ENCODE measurements at places on chromosomes 5 and 9.

GRCh38 chr5:128329386-128329939 is 208.6 kb downstream of the FBN2 start:
- DNase-seq: no peak

- DNase-seq: no peak
Observed at GRCh38 chr9:98312365-98312764, 56.9 kb upstream of the TBC1D2 start.

DNA sequence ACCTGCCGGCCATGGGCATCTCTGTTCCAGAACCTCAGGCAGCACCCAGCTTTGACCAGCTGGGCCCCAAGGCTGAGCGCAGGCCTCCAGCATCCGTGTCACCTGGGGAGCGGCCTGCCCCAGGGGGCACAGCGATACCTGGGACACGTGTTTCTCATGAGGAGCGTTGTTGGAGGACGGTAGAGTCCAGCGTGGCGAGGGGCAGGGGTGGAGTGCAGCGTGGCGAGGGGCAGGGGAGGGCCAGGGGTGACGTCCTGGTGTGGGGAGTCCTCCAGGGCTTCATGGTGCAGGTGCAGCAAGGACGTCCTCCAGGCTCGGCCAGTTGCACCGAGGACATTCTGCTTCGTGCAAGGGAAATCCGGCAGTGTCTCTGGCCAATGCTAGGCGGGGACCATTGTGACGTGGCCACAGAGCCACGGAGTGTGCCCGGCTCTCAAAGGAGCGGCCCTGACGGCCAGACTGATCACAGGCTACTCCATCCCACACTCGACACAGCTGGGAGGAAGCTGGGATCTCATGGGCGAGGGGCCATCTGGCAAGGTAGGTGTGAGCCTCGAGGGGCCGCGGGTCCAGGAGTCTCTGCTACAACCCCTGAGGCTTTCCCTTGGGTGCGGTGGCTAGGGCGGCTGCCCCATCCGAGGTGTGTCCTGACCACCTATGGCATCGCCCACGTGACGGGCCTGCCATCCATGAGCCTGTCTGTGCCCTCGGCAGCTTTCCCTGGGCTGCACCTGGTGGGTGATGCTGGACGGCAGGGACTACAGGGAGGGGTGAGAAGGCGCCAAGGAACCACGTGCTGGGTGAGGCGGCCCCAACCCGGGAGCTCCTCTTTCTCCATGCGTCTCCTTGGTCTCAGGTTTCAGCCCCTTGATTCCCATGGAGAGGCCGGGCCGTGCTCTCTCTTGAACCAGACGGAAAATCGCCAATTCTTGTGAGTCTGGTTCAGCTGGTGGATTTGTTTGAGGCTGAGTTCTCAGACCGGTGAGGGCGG is 33.8 kb downstream of the SLC9A3 start:
- DNase-seq: no peak

GRCh38 chr5:4855880-4856279 is 284.2 kb upstream of the ADAMTS16 start:
- no peak for DNase-seq

DNA sequence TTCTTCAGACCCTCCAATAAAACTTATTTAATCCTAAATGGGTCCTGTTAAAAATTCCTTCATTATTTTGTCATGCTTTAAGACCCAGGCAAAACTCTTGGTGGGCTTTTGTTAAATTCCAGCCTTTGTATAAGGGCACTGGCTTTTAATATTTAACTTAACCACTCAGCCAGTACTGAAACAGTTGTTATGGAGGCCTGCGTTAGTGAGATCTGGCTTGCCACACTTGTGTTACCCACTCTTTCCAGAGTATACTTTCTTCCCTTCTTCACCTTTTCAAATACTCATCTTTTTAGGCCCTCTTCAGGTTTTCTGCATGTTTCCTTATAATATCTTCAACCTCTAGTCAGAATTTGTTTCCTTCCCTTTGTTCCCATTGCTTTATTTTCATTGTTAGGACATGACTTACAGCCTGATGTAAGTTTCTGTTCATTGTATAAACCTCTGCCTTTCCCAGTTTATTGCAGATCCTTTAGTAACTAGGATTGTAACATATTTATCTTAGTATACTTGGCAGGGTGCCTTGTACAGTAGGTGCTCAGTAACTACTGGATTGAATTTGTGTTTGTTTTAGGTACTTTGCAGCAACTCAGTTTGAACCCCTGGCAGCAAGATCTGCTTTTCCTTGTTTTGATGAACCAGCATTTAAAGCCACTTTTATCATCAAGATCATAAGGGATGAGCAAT is 48.8 kb downstream of the LNPEP start:
- DNase-seq: no peak

GRCh38 chr5:142399891-142400290 is 75.1 kb upstream of the SPRY4 start:
- DNase-seq: no peak

- DNase-seq: no peak
Observed at GRCh38 chr5:179160584-179160983, 100.4 kb downstream of the ZNF354C start.

DNA sequence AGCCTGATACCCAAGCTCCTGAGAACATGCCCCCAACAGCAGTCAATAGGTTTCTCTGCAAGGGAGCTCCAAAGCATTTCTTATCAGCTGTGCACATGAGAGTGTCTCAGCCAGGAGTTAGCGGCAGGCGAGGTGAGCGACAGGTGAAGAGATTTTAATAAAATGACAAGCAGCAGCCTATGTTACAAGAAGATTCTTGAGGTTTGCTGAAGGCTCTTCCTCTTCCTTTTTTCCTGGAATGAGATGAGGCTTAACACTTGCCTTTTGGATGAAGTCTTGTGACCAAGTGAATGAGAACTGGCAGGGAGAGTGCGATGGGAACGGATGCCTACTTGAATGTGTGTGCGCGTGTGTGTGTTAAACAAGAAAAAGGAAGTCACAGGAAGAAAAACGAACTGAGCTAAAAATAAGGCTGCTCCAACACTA is 76.1 kb downstream of the SHB start:
- no peak for DNase-seq

DNA sequence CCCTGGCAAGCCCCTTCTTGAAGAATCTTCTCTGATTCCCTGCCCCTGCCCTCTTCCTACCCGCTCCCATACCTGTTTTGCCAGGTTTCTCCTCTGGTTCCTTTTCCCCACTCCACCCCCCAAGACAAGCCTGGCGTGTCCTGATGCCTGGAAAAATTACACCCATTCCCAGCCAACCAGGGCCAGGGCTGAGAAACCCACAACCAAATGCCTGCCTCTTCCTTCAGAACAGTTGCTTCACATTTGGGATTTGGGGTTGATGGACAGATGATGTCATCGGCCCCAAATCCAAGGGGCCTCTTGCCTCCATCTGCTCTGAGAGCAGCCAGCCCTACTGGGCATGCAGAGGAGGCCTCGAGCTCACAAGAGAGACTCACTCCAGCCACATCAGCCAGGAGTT is 8.8 kb upstream of the NEK6 start:
- no peak for DNase-seq

- DNase-seq: no peak
Observed at GRCh38 chr5:58501778-58502417, 10.7 kb downstream of the GAPT start.

DNA sequence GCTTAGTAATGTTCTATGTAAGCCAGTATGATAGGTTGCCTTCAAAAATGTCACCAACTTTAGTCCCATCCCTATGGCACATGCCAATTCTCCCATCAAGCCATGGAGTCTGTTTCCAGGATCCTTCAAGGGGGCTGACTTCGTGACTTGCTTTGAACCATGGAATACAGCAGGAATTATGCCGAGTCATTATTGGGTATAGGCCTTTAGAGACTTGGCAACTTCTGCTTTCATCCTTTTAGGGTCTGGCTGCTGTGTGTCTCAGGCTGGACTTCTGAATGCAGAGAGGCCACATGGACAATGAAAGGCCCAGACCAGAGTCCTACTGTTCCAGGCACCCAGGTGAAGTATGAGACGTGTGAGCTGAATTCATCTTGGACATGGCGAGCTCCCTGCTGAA is 109.8 kb downstream of the DENND1A start:
- no peak for DNase-seq

GRCh38 chr5:160702311-160702803 is 149.7 kb downstream of the ATP10B start:
- DNase-seq: no peak

- DNase-seq: no peak
Observed at GRCh38 chr5:135964670-135965320, 10.0 kb upstream of the LECT2 start.

DNA sequence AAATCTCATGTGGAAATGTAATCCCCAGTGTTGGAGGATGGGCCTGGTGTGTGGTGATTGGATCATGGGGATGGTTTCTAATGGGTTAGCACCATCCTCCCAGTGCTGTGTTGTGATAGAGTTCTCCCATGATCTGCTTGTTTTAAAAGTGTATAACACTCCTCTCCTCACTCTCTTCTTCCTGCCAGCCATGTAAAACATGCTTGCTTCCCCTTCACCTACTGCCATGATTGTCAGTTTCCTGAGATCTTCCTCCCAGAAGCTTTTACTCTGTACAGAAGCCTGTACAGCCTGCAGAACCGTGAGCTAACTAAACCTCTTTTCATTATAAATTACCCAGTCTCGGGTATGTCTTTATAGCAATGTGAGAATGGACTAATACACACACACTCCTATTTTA is 499.1 kb downstream of the RASEF start:
- DNase-seq: no peak

GRCh38 chr5:1799110-1799601 is 481 bp downstream of the MRPL36 start:
- peak; percentile 31 for DNase-seq

DNA sequence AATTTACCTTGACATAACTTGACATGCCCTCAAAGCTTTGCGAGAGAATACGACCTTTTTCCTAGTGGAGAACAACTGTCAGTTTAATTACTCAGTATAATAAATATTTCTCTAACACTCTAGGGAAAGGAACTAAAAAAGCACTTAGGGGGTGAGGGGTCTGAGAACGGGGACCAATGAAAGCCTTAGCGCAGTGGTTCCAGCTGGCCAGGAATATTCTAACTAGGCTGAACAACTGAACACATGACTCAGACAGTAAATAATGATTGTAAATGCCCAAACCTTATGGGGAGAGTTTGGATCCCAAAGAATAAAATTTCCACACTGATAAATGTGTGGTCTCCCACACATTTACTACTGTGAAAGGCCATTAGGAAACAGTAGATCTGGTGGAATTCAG is 14.9 kb downstream of the MYO10 start:
- no peak for DNase-seq

DNA sequence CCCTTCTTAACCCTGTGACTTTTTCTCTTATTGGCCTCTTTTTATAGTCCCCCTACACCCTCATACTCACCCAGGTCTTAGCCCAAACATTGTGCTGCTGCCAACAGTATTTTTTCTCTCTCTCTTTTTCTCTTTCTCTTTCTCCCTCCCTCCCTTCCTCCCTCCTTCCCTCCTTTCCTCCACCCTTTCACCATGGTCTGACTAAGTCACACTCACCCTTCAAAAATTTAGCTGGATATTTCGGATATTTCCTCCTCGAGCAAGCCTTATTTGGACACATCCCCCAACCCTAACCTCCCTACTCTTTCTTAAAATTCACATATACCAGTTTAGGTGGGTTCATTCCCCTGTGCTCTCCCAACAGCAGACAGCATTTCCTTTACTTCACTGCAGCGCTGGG is 64.7 kb downstream of the FGF1 start:
- no peak for DNase-seq

DNA sequence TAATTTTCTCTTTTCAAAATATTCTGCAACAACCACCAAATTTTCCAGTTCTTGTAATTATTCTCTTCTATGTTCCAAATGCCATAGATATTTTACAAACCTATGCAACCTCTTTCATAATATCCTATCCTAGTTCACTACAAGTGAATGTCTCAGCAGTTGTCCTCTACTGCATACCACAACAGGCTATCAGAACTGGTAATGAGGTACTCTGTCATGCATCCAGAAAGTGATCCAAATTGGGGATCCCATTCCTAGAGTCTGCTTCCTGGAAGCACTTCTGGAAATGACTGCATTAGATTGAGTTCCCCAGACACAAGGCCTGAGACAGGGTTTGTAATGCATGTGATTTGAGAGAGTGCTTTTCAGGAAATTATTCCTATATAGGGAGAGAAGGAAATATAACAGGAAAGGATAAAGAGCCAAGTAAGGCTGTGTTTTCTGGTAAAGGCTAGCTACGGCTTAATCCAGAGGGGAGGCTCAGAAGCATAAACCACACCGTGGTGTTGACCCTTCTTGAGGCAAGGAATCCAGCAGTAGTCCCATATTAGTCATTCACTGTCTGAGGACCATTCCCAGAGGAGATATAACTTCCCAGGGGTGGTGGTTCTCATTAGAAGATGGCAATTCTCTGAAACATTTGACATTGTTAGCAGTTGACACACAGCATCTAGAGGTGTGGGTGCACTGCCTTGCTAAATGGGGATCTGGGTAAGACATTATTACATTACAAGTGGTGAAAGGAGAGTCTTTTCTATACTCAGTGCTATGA is 80.3 kb upstream of the FST start:
- DNase-seq: no peak

DNA sequence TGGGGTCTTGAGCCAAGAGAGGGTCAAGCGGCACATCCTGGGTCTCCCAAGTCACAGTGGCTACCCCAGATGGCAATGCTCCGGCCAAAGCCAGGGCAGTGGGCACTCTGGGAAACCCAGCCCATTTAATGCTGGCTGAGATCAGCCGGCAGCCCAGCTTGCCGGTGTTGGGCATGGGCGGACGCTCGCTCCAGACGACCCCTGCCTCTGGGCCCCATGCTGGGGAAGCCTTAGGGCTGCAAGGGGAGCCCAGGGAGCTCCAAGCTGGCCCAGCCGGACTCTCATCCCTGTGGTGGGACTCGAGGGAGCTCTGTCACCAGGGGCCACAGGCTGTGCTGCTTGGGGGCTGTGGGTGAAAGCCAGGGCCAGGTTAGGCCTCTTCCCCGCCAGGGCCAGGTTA is 5.9 kb upstream of the CARD9 start:
- no peak for DNase-seq

DNA sequence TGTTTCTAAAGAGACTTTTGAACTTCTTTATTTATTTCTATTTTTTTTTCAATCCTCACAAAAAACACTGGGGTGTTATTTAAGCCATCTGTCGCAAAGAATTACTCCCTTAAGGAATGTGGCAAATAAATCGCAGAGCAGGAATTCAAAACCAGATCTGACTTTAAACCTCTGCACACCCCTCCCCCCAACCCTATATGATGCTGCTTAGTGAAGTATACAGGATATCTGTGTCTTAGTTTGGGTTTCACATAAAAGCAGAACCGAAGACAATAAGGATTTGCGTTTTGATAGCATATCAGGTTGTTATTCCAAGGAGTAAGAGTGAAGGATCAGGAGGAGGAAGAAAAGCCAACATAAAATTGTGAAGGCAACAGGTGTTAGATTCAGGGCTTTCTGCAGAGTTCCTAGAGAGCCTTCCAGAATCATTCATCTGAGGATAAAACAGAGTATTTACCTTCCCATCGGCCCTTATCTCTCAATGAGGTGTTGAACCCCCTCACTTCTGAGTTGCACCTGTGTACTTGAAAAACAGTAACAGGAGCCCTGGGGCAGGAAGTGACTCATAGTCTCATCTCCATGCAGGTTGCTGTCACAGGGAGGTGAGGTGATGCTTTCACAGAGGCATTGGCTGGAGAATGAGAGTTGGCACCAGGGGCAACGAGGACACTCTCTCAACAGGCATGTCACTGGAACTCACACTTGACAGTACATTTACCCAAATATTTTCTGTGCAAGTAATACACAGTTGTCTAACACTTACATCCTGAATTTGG is 33.5 kb upstream of the DMRT3 start:
- DNase-seq: no peak

All from activated CD4-positive, alpha-beta T cell treated with anti-CD3 and anti-CD28 coated beads, Interleukin-2, amount 50 U/mL, for 16 hours (primary cell).